ENCODE measurements at places on chromosomes 13 and 19.

GRCh38 chr13:40668335-40668734 is 1.9 kb upstream of the FOXO1 start:
- DNase-seq, result peak; percentile 61

DNA sequence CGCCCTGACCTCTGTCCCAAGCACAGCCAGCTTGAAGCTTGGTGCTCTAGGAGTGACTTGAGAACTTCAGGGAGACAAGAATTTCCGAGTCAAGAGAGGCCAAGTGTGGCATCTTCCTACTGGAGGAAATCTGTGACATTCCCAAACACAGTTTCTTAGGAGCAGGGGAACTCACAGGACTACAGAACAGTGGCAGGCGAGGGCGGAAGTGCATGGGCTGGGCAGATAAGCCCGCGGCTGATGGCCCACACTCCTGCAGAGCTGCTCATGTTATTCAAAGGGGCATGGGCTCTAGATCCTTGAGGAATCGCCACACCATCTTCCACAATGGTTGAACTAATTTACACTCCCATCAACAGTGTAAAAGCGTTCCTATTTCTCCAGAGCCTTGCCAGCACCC is 168.8 kb downstream of the KATNAL1 start:
- no peak for DNase-seq

GRCh38 chr19:28465371-28466086 is 747.4 kb downstream of the UQCRFS1 start:
- DNase-seq, result no peak

DNA sequence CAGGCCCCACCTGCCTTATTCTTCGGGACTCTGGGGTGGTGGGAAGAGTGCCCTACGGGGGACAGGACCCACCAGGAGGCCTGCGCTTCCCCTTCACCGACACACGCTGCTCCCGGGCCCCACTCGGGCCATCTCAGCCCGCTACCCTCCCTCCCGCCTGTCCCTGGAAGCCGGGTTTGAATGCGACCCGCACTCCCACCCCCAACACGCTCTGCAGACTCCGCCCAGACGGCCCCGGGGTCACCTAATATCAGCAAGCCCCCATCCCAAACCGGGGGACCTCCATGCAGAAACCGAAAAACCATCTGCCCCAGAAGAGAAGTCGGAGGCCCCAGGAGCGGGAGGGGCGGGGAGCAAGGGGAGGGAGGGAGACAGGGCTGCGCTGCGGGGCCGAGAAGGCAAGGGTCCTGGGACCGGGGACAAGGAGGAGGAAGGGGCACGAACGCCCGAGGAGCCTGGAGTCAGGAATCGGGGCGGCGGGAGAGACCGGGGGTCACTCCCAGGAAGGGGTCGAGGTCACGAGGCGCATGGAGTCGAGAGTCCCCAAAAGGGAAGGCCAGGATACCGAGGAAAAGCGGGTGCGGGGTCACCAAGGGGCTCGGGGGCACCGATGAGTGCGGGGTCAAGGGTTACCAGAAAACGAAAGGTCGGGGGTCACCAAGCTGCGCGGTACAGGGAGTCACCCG is 766 bp downstream of the SBNO2 start:
- peak; percentile 50 for DNase-seq

GRCh38 chr13:21683034-21683733 is 12.3 kb downstream of the FGF9 start:
- DNase-seq, result no peak

DNA sequence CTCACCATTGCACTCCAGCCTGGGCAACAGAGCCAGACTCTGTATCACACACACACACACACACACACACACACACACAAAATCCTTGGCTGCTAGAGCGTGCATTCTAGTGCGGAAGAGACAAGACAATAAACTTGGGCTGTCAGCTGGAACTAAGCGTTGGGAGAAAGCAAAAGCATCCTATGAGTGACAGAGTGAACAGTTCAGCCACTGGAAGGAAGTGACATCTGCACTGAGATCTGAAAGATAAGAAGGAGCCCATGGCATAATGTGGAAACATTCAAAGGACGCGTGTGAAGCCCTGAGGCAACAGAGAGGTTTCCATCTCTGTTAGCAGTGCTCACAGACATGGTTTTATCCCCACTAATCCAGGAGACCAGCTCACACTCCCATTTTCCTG is 3.5 kb upstream of the SLC1A5 start:
- peak; percentile 54 for DNase-seq

DNA sequence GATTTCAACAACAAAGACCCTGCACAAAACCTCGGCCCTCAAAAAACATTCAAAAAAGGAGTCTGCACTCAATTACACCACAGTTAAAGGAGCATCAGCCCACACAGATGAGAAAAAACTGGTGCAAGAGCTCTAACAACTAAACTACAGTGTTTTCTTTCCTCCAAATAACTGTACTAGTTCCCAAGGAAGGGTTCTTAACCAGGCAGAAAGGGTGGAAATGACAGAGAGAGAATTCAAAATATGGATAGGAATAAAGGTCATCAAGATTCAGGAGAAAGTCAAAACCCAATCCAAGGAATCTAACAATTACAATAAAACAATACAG is 176.4 kb upstream of the TRPC4 start:
- no peak for DNase-seq

DNA sequence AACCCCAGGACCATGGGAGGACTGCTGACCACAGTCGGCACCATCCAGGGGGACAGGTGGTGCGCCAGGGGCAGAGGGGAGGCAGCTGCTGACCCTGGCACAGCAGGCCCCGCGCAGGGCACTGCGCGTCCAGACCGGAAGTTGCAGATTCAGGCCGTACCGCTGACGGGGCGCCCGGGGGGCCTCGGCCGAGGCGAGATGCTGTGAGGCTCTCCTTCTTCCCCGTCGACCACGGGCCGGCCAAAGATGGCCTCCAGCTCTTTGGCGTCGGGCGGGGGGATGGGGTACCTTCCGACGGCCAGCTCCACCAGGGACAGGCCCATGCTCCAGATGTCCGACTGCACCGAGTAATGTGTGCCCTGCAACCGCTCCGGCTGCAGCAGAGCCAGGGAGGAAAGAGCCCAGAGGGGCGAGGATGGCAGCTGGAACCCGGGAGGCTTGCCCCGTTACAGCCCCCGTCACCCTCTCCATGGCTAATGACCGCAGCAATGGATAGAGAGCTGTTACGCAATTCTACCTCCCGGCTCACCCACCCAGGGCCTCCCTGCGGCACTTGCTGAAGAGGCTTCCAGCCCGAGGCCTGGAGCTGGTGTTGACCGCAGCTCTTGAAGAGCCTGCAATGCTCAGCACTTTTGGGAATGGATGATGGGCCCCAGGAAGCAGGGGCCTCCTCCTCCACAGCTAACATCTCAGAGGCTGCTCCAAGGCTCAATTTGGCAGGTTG is 24.7 kb downstream of the MAP2K2 start:
- DNase-seq, result no peak

DNA sequence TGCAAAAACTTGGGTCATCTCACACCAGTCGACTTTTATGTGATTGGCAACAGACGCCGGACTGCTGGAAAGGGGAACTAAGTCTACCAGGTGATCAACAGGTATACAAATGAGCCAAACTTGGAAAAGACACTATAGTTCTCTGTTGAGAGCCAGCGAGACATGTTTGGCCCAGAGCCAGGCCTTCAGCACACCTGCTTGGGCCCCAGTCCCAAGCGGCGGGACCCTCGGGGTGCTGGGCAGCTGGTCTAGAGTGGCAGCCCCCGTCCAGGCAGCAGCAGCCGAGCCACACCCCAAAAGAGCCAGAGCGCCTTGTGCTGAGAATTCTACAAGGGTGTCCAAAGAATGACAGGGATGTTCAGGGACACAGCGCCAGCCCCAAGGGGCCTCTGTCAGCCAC is 28.0 kb downstream of the NAXD start:
- DNase-seq, result no peak

DNA sequence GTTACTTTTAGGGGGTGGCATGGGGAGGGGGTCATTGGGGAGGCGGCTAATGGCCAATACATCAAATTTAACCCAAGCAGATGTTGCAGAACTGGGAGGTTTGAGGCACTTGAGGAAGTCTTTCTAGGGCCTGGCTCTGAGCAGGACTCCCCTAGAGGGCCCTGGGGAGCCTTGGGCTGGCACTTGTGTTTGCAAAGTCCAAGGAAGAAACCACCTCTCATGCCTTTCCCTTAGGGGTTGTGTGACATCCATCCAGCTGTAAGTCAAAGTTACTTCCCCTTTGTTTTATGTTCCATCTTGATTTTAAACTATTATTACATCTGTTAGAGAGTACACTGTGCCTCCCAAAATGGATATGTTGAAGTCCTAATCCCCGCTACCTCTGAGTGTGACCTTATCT is 159.9 kb downstream of the KATNAL1 start:
- no peak for DNase-seq

DNA sequence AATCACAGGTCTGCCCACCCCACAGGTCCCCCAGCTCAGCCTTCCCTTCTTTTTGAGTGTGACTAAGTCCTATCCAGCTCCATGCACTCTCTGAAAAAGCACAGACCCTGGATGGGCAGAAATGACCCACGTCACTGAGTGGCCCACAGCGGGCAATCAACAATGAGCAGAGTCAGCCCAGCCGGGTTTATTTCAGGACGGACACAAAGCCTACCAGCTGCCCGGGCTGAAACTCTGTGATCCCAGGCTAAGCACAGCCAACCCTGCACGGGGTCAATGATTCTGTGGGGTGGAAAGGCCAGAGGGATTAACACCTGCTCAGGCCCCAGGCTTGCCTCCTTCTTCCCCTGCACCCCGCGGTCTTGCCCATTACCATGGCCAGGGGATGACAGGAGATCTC is 8.4 kb downstream of the NAPA start:
- no peak for DNase-seq

DNA sequence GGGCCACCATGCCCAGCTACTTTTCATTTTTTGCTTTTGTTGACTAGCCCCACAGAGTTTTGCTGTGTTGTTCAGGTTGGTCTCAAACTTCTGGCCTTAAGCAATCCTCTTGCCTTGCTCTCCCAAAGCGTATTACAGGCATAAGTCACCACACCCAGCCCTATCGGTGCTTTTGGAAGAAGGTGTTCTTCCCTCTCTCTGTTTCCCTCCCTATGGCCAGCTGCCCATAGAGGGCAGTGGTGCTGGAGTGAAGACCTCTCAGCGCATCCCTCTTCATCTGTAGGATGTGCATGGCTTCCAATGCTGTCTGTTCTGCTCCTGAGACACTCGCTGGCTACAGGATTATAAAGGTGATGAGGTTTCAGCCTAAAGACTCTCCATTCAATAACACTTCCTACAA is 1.3 kb upstream of the CD22 start:
- no peak for DNase-seq

DNA sequence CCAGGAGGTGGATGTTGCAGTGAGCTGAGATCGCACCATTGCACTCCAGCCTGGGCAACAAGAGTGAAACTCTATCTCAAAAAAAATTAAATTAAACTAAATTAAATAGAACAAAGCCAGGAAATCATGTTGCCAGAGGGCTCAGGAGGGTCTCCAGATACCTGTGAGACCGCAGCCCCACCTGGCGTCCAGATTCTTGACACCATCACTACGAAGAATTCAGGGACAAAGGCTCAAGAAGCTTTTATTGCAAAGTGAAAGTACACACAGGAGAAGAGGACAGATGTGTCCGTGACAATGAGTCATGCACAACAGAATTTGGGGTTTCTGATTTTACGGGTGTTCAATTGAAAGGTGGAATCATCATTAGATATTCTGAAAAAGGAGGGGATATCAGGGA is 76.6 kb downstream of the STOML3 start:
- DNase-seq, result no peak

- no peak for DNase-seq
These were observed 4.5 kb upstream of the EPSTI1 start for GRCh38 chr13:42996584-42996983.

GRCh38 chr13:64633948-64634347 is 2596.2 kb downstream of the PCDH9 start:
- peak; percentile 1 for DNase-seq

DNA sequence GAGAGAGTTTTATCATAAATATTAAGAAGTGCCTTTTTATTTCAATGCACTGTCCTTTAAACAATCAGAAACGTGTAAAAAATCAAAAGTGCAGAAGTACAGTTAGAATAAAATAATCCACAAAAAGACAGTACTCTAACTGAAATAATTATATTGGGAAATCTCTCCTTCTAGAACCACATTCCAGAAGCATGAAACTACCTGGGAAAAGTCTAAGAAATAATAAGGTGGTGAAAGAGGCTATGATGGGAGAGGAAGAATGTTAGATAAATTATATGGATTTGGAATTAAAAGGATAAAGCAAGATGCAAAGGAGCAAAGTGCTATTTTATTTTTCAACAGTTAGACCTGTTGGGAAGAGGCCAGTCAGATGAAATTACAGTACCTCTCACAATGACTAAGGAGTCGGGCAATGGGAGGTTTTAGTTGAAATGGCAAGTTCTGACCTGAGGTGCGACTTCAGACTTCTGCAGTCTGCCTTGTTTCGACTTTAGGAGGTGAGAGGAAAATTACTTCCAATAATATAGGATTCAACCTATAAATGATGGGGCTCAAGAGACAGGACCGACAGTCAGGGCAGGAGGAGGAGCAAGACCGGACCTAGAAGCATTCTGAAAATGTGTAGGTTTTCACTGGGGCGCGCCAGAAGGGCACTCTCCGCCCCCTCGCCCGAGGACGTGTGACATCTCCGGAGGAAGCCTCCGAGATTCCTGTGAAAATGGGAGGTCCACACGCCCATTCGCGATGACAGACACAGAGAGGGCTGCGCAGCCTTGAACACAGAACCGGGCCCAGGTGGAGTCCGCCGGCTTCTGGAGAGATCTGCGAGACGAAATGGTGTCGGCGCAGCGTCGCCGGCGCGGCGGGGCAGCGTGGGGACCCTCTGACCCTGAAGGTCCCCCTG is 717 bp downstream of the SPRYD7 start:
- peak; percentile 47 for DNase-seq

DNA sequence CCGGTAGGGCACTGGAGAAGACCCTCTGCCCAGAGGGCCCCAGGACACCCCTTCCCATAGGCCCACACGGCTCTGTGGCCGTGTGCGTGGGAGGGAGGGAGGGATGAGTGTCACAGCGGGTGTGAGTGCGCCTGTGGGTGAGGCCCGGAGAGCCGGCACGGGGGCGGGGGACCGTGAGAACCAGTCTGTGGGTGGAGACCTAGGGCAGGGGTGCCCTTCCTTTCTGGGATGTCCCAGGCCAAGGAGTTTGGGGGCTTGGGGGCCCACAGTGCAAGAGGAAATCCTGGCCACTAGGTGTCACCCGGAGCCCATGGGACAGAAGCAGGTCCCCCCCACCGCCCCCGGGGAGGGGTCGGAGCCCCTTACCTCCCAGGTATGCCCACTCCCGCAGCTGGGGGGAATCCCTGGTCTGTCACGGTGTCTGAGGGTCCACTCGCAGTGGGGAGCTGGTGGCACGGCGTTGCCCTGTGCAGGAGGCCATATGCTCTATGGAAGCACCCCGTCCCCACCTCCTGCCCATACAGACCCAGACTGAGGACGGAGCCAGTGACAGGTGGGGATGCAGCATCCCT is 16.0 kb upstream of the SLC7A10 start:
- DNase-seq, result no peak

DNA sequence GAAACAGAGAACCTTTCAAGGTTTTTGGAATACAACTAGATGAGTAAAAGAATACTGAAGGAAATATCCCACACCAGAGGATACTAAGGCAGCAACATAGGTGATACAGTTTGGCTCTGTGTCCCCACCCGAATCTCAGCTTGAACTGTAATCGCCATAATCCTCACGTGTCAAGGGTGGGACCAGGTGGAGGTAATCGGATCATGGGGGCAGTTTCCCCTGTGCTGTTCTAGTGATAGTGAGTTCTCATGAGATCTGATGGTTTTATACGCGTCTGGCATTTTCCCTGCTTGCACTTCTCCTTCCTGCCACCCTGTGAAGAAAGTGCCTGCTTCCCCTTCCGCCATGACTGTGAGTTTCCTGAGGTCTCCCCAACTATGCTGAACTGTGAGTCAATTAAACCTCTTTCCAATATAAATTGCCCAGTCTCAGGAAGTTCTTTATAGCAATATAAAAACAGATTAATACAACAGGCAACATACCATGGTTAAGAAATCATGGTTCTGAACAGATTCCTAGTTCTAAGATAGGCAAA is 97.0 kb downstream of the ABCC4 start:
- no peak for DNase-seq
